Inflammatory macrophage (primary cell): ENCODE measurements at places on chromosomes 2 and 18.

DNA sequence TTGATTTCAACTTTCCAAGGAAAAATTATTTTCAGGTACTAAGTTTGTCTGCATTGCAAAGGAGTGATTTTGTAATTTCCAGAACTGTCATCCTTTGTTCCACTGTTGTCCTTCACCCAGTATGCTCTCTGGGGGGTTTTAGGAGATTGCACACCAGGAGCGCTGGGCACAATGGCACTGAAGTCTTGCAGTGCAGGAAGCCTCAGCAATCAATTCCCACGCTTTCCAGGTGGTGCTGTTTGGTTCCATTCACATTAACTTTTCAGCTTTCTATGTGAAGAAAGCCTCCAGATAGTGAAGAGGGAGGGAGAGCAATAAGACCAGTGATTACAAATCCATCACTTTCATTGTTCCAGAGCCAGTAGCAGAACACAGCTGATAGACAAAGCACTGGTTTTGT is 344.0 kb upstream of the VWC2L start:
- DNase-seq: no peak

DNA sequence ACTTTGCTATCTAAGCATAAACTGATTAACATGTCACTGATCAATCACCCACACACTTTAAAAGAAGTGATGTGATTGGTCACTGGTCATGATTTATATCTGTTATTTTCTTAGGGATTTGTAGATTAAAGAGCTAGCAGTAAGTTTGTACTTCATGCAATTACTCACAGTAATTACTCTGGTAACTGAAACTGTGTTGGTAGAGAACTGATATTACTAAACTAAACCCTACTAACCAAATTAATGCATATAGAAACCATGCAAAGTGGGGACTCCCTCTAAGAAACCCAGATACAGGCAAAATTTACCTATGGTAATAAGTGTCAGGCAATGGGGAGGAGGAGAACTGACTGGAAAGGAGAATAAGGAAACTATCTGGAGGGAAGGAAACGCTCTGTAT is 44.8 kb upstream of the C2orf15 start:
- no peak for DNase-seq

GRCh38 chr2:219010162-219010756 is 17.0 kb upstream of the CRYBA2 start:
- DNase-seq: no peak

- DNase-seq: no peak
These were observed 1.6 kb downstream of the CAPN10 start for GRCh38 chr2:240588006-240588655.

- no peak for DNase-seq
These were observed 74.2 kb downstream of the MBD2 start for GRCh38 chr18:54150226-54150625.

- DNase-seq: peak; percentile 8
These were observed 595.4 kb downstream of the NYAP2 start for GRCh38 chr2:225994748-225995405.

DNA sequence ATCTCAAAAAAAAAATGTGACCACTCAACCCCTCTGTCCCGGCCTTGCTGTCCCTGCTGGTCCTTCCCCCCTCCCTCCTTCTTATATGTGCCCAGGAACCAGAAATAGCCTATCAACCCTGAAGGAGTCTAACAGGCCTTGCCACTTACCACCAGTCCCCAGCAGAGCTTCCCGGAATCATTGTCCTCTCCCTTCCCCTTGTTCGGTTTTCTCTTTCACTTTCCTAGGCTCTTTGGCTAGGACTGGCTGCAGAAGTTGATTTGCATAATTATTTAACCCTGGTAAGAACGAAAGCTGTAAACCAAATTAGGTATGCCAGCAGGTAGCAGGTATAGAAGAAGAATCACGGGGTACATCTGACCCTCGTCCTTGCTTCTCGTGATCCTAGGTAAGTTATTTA is 72.6 kb upstream of the ZNF532 start:
- DNase-seq: no peak

- no peak for DNase-seq
These were observed 105.3 kb upstream of the ACVR2A start for GRCh38 chr2:147739508-147739907.

GRCh38 chr2:152099367-152100050 is 665 bp upstream of the CACNB4 start:
- no peak for DNase-seq

DNA sequence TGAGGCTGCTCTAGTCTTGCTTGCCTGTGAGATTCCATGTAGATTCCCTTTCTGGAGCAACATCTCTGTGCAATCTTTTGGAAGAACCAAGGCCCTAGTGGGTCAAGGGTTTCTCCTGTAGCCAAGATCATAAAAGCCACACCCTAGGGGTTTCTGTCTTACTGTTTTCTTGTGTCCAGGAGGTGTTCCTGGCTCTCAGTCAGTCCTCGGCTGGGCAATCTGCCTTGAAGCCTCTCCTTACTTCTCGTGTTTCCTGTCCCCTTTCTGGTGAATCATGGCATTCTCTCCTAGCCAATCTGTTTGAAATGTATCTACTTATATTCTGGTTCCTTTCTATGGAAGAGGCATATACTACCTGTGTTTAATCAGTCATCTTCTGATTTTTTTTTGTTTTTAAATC is 484.8 kb upstream of the UBE2E3 start:
- DNase-seq: no peak

GRCh38 chr2:136054856-136055255 is 63.1 kb downstream of the CXCR4 start:
- DNase-seq: no peak

- DNase-seq: peak; percentile 35
These were observed 108.4 kb downstream of the PRELID3A start for GRCh38 chr18:12516049-12516630.

DNA sequence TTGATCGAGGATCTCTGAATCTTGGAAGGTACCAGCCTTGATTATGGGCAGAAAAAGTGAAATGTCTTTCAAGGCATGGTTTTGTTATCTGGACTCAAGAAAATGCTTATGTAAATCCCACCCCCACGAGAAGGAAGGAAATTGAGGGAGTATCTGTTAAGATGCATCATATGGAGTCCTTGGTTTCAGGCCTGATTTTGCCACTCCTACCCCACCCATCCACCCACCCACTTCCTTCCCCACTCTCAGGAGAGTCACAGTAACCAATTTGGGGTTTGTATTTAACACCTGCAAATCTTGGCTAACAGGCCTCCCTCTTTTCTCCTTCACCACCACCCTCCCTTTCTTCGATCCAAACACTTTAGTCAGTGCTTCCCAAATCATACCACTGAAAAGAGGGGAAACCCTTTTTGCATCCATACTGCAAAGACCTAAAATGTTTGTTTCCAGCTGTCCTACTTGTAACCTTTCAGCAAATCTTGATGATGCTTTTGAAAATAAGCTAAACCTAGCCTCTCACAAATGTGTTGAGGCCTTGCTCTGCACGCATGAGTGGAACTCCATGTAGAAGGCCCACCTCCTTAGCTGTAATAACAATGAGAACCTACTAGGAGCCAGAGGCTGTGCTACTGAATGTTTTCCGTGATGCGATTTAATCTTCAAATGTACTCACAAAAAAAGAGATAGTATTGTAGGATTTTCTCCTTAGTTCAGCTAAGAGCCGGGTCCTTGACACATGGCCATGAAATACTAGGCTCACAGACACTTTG is 34.8 kb downstream of the POU3F3 start:
- DNase-seq: no peak

GRCh38 chr2:238894226-238894949 is 46.5 kb downstream of the TWIST2 start:
- no peak for DNase-seq

GRCh38 chr2:105919826-105920225 is 175.1 kb downstream of the NCK2 start:
- peak; percentile 34 for DNase-seq

GRCh38 chr2:112154246-112155117 is 16.3 kb downstream of the FBLN7 start:
- no peak for DNase-seq

DNA sequence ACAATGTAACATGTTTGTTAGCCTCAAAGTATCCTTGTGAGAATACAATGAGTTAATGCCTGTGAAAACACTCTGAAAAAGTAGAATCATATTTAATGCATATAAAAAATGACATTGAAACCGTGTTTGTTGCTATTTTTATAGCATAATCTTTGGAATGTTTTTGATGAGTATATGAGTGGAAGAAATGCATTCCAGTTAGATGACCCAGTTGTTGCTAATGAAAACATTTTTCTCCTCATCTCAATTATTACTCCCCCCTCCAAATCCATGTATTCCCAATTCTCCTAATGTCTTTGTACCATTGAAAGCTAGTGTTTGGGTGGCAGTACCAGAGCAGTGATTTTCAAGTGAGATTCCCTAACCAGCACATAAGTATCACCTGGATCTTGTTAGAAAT is 67.1 kb upstream of the DSEL start:
- DNase-seq: no peak

DNA sequence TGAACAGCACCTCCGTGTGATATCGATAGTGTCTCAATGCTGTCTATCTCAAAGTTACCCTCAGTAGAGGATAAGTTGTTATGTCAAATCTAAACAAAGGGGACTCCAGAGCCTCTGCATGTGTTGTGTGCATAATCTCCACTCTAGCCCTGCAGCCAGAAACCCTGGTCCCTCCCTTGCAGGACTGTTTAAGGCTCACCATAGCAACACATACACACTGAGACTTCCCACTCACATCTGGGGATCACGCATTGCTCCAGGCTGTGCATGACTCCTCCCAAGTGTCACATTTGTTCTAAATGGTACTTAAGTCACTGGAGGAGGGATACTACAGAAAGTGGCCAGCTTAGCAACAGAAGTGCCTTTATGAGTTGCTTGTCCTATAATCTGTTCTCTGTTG is 258.6 kb upstream of the CRIM1 start:
- DNase-seq: no peak

DNA sequence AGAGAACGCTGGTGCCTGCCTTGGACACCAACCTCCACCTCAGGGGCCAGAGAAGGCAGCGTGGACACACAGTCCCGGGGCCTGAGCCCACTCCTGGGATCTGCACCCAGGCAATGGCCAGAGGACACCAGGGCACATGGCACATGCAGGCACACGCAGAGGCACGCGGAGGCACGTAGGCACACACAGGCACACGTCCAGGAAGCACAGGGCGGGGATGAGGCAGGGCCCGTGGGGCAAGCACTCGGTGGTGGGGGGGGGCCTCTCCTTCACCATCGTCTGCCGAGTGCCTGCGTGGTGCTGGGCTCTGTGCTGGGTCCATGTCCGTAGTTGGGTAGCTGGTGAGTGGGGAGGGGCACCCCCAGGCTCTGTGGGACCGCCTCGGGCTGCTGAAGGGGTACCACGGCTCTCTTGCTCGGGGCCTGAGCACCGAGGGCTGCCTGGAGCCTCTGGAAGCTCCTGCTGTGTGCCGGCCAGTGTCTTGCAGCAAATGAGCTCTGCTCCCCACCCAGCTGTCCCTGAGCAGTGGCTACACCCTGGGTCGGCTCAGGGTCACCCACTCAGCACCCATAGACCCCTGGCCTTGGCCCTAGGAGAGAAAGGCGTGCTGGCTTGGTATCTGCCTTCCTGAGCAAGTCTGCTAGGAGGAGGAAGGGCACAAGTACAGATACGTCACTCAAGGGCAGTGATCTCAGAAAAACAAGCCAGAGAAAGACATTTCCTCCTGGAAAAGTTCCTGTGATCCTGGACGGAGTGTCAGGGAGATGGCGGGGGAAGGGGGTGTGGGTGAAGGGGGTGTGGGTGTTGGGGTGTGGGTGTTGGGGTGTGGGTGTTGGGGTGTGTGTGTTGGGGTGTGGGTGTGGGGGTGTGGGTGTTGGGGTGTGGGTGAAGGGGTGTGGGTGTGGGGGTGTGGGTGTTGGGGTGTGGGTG is 26.4 kb downstream of the RTP5 start:
- no peak for DNase-seq

DNA sequence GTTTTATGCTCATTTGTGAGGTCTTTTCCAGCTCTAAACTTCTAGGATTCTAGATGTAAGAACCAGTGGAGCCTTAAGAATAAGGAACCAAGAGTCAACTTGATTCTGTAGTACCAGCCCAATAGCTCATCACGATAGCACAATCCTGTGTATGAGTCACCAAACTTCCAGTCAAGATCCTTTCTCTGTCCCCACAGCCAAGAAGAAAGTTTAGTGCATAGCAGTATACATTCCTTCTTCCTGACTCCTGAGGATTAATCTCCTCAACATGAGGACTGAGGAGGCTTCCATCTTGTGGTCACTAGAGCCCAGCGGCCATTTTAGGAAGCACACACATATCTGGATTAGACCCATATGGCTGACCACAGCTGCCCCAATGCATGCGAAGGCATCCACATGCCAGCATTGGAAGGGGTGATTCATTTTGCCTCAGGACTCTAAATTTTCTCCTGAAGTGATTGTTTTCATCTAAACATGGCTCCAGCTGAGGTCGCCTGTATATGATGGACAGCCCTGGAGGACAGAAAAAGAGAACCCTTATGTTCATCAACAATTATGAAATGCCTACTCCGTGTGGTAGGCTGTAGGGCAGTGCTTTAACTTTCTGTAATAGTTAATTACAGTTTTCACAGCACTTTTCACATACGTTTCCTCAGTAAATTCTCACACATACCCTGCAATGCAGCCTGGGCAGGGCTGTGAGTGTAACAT is 53.5 kb downstream of the RASGRP3 start:
- DNase-seq: no peak

GRCh38 chr2:187964746-187965145 is 326.9 kb upstream of the GULP1 start:
- DNase-seq: no peak

DNA sequence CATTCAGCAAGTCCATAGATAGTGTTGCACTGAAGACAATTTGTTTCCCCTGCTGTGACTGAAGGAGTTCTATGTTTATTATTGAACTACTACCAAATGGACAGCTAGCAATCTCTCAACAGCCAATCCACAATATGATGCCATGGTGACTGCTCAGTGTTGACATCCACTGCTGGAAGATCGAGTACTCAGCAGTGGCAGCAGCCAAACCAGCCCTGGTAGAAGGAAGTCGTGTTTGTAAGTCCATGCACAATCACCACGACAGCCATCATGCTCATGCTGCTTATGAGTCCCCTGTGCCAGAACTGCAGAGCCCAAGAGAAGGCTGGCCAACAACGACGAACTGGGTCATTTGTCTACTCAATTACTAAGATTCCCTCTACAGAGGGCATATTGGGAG is 66.4 kb downstream of the OSR1 start:
- DNase-seq: no peak

DNA sequence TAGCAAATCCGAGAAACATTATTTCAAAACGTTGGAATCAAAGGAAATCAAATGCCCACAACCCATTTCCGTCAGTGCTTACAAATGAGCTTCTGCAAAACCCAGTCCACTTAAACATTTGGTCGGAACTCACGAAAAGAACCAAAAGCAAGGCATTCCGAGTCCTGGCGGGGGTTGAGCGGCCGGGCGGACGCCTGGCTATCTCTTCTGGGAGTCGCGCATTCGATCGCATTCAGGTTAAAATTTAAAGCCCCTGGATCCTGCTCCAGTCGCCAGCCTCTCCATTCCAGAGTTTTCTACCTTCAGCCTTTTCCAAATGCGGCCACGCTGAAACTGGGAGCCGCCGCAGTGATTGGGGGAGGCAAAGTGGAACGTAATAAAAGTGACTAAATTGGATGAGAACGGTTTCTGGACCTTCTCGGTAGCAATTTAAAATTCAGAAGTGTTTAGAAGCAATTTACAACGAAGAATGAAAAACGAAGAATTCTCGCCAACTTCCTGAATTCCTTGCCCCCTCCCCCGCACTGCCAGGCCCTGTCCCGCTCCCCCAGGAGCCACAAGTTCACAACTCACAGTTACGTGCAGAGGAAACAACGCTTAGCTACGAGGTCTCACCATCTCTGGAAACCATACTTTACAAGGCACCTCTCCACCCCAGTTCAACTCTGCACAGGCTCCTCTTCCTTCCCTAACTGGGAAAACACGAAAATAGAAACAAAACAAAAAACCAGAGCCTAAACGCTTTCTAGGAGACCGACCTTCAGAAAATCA is 1.7 kb upstream of the GATA6 start:
- peak; percentile 11 for DNase-seq

GRCh38 chr2:96146153-96146880 is 1.1 kb upstream of the DUSP2 start:
- peak; percentile 93 for DNase-seq
